ENCODE measurements at places on chromosomes 4 and X.
A peak's percentile ranks its signal among the peaks of the same experiment; 100 is the strongest.

DNA sequence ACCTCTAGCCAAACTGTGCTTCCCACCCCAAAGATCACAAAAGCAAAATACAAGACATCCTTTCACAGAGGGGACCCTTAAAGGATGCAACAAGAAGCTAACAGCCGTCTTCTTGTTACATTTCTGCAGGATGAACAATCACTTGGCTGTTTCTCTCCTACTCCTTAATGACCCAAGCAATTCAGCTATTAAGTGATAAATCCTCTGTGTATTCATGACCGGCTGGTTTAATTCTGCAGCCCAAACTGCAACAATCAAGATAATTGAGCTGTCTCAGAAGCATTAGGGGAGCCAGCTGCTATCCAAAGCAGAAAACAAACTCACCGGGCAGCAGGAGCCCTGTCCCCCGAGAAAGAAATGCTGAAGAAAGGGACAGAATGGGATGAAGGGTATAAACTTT lies 85.9 kb upstream of the ACSL4 start:
- DNase-seq: no peak

GRCh38 chr4:39319676-39320075 lies 46.5 kb downstream of the RFC1 start:
- DNase-seq: no peak

- no peak for DNase-seq
These were observed 325.2 kb downstream of the NR3C2 start for GRCh38 chr4:148116969-148117368.

- DNase-seq: peak; percentile 59
These were observed at the start of gene ZNF630 for GRCh38 chrX:48071064-48071985. ZNF630 (minus strand) TSS chrX:48071640; CDS start chrX:48066886, 4,754 bp downstream.

- no peak for DNase-seq
These were observed 17.6 kb upstream of the C4orf50 start for GRCh38 chr4:6035786-6036185.

DNA sequence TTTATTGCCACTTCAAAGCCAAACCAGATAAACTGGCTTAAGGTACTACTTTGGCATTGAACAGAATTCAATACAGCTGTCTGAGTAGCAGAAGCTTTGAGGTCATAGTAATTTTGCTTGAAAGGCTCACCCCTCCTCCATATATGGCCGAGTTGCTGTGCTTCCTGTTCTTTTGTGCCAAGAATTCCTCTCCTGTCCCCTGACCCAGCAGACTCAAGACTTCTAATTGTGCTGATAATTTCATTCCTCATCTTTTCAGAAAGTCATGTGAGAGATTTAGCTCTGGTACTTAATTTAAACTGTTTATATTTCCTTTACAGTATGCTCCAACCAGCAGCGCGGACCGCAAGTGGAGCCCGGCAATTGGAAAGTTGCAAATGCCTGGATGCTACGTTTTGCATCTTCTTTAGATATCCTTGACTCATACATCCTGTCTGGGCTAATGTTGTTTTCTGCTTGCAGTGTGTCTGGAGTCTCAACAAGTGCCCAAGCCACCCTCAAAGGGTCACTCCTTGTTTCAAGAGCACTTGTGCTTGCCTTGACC lies 373.4 kb downstream of the PDGFC start:
- DNase-seq: no peak

DNA sequence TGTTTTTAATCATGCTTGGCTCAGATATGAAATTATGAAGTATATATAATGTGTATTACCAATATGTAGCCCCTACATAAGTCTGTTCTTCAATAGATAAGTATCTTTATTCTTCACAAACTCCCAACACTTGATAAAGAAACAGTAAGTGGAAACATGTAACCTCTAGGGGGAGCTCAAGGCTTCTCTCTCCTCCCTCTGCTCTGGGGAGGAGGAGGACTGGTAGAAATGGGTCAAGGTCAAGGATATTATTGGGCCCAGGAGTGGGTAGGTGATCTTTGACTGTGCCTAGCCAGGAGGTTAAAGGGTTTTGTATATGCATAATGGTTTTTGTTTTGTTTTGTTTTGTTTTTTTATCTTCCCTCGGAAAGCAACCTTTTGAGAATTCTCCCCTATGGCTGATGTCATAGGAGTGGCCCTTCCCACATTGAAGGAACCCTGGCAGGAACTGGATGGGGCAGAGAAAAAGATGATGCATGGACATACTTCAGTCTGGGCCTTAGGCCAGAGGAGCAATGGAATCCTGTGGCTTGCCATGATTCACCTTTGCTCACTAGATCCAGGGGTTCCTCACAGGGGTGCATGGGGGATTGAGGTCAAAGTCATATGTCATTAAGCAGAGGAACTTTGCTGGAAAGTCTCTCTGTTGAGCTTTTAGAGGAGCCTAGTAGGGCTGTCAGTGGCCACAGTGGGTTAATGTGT lies 460.3 kb downstream of the MID1IP1 start:
- DNase-seq: peak; percentile 17

- DNase-seq: no peak
These were observed 873.2 kb downstream of the STPG2 start for GRCh38 chr4:97270051-97270450.

- no peak for DNase-seq
These were observed 187.6 kb downstream of the RAPGEF2 start for GRCh38 chr4:159290321-159291030.

DNA sequence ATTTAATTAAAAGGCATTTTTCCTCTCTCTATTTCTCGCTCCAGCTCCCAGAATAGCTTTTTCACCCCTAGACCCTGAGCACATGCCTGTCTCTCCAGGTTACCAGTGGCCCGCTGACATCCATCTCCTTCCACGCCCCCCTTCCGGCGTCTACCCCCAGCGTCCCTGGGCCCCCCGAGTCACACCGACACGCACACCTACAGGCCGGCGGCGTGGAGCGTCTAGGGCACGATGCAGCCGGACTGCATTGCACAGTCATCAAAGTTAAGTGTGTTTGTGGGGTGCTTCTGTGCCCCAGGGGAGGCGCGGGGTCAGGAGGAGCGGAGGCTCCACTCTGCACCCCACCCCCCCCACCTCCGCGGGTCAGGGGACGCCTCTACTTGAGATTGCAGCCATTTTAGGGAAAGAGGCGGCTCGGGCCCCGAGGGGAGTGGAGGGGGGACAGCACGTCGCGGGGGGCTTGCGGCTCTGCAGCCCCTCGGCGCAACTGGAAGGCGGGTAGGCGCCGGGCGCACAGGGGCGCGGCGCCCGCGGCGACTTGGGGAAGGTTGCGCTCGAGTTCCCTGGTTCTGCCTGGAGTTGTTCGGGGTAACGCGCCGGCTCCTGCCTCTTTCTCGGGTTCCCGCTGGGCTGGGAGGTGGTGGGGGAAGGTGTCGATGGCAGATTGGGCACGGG lies 112.7 kb downstream of the DHX15 start:
- DNase-seq: peak; percentile 12

DNA sequence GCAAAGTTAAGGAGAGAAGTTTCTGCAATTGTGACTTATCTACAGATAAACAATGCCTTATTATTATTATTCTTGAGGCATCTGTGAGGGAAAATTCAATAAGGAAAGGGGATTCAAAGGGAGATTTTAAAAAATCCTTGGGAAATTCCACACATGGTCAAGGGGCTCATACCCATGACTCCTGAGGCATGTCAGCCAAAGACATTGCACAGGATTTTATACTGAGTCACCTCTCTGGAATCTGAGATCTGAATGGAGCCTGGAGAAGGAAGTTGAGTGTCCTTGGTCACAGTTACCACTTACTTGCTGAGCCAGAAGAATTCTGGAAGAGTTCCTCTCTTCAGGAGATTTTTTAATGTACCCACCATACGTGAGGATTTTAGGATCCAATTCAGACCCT lies 14.4 kb upstream of the CXCL8 start:
- DNase-seq: no peak

DNA sequence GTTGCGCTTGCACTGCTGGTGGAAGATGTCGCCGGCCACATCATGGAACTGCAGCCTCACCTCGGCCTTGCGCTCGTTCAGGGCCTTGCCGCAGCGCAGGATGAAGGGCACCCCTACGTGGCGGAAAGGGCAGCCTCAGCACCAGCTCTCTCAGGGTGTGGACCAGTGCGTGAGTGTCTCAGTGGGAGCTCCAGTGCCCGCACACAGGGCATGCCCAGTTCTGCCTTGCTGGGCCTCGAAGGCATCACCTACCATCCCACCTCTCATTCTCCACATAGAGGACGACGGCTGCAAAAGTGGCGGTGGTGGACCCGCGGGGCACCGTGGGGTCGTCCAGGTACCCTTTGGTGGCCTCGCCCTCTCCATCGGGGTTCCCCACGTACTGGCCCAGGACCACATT lies 14.0 kb downstream of the G6PD start:
- no peak for DNase-seq

- peak; percentile 25 for DNase-seq
These were observed 1.2 kb downstream of the HHIP start for GRCh38 chr4:144647095-144647561.

GRCh38 chr4:40114206-40114605 lies 57.6 kb downstream of the N4BP2 start:
- no peak for DNase-seq

Data from naive thymus-derived CD8-positive, alpha-beta T cell (primary cell).